ENCODE measurements at places on chromosomes 7 and 10.

- DNase-seq = no peak
Observed at GRCh38 chr10:122051609-122052385, 62.8 kb downstream of the TACC2 start.

- no peak for DNase-seq
Observed at GRCh38 chr10:47408606-47409005, 24.5 kb upstream of the ZNF488 start.

DNA sequence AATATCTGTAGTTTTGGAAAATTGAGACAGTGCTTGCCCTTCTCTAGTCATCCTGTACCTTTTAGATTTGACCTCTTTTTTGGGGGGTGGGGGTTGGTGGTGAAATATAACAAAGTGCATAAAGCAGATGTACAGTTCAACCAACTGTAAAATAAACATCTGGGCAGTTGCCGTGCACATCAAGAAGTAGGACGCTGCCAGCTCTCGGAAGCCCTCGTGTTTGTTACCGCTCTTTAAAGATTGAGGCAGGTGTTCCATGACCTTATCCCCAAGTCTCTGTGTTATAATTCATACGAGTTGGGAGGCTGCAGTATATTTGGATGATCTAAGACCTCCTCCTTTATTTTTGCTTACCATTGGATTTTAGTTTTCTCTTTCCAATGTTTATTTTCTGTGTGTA lies 55.1 kb downstream of the SDK1 start:
- DNase-seq = no peak

DNA sequence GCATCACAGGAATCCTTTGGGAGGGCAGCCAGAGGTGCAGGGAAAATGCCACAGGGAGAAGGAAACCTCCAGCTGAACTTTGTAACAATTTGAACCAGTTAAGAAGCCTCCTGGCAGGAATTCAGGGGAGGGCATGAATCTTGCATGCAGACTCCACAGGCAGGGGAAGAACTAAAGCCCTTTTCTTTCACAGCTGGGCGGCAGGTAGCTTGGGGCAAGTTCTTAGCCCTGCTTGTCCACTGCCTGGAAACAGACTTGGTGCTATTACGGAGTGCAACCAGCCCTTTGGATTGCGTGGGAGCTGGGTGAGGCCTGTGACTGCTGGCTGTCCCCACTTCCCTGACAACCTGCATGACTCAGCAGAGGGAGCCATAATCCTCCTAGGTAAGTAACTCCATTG lies 51.7 kb upstream of the ADAM12 start:
- no peak for DNase-seq

GRCh38 chr10:119619215-119619614 lies 22.5 kb upstream of the TIAL1 start:
- DNase-seq = no peak

DNA sequence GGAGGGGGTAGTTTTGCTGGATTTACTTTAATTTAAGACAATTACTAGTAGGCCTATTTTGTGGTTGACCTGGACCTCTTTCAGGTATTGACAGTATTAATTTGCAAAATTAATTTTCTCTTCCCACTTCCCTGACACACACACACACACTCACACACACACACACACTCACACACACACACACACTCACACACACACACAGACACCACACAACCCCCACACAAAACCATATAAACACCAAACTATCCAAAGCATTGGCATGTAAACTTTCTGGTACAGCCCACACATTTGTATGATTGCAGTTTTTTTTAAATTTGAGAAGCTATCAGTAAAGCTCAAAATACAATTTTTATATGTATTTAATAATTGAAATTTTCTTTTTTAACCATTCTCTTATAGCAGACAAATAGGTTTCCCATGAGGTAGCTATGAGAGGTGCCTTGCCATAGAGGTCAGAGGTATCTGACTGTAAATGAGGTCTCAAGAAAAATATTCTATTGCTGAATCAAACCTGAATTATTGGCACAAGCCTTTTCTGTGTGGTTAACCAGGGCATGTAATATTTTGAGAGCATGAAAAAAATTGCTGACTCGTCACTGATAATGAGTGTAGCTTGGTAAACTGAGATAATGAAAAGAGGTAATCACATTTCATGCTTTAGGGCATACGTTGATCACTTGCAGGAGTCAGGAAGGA lies 306.5 kb downstream of the GATA3 start:
- no peak for DNase-seq

DNA sequence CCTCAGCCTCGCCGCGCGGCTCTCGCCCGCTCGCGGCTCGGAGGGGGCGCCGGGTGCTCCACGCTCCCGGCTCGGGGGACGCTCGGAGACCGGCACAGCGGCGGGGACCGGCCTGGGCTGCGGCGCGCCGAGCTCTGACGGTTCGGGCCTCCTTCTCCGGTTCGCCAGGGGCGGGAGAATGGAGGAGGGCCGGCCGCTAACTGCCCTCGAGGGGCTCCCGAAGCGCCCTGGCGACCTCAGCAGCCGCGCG lies 232 bp upstream of the GRID1 start:
- DNase-seq = no peak

- no peak for DNase-seq
Observed at GRCh38 chr7:81791568-81792518, 22.0 kb upstream of the HGF start.

DNA sequence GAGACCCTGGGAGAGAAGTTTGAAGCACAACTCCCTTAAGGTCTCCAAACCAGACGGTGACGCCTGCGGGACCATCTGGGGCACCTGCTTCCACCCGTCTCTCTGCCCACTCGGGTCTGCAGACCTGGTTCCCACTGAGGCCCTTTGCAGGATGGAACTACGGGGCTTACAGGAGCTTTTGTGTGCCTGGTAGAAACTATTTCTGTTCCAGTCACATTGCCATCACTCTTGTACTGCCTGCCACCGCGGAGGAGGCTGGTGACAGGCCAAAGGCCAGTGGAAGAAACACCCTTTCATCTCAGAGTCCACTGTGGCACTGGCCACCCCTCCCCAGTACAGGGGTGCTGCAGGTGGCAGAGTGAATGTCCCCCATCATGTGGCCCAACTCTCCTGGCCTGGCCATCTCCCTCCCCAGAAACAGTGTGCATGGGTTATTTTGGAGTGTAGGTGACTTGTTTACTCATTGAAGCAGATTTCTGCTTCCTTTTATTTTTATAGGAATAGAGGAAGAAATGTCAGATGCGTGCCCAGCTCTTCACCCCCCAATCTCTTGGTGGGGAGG lies 10.8 kb downstream of the SERPINE1 start:
- no peak for DNase-seq

GRCh38 chr7:148021507-148022045 lies 569.0 kb upstream of the C7orf33 start:
- no peak for DNase-seq

- DNase-seq = no peak
Observed at GRCh38 chr10:34528320-34528719, 286.8 kb downstream of the PARD3 start.

GRCh38 chr7:73903321-73904218 lies 42.6 kb downstream of the TMEM270 start:
- DNase-seq = no peak

DNA sequence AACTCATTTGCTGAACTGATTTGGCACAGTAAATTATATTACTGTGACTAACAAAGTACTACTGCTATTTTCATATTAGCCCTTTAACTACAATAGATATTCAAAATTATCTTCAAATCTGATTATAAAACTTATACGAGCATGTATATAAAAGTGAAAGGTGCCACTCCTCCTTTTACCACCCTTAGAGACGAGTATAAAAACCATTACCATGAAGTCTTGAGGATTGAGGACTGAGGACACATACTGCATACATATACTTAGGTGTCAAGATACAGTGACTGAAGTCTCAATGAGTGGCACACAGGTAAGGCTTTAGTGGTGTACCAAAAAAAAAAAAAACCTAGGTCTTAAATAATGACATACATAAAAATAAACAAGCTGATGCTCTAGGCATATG lies 98.6 kb downstream of the DNAJC1 start:
- no peak for DNase-seq

GRCh38 chr7:142108728-142109505 lies 2.6 kb upstream of the MGAM2 start:
- no peak for DNase-seq

DNA sequence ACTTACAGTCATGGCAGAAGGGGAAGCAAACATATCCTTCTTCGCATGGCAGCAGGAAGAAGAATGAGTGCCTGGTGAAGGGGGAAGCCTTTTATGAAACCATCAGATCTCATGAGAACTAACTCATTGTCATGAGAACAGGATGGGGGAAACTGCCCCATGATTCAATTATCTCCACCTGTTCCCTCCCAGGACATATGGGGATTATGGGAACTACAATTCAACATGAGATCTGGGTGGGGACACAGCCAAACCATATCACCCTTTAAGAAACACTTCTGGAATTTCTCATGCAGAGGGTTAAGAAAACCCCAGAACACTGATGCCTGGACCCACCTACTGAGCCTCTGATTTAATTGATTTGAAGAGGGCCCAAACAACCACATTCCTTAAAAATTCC lies 63.3 kb upstream of the DNAJB12 start:
- DNase-seq = no peak

- DNase-seq = peak; percentile 30
Observed at GRCh38 chr10:22321924-22322640, 1.2 kb downstream of the BMI1 start.

GRCh38 chr7:11228515-11228914 lies 254.8 kb downstream of the PHF14 start:
- no peak for DNase-seq

- no peak for DNase-seq
Observed at GRCh38 chr10:126905776-126906703, 812 bp downstream of the DOCK1 start.

GRCh38 chr7:155753446-155753965 lies 58.8 kb downstream of the SHH start:
- DNase-seq = no peak

DNA sequence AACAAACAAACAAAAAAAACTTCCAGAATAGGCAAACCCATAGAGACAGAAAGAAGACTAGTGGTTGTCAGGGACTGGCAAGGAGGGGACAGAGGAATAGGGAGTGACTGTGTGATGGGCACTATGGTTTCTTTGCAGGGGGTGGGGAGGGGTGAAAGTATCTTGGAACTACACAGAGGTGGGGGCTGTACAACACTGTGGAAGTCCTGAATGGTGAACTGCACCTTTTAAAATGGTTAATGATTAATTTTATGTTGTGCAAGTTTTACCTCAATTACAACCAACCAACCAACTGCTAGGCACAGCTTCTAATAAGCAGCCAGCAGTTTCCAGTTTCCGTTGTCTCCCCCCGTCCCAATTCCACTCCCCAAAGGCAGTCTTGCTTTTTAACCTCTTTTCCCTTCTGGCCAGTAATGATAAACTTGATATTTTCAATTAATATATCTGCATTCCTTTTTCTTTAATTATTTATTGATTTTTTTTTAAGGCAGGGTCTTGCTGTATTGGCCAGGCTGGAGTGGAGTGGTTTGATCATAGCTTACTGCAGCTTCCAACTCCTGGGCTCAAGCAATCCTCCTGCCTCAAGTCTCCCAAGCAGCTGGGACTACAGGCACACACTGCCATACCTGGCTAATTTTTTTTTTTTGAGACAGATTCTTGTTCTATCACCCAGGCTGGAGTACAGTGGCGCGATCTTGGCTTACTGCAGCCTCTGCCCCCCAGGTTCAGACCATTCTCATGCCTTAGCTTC lies 46.8 kb downstream of the HIP1 start:
- DNase-seq = no peak

- peak; percentile 15 for DNase-seq
Observed at GRCh38 chr10:106711313-106711906, 453.1 kb downstream of the SORCS1 start.

- DNase-seq = no peak
Observed at GRCh38 chr7:37356911-37357636, 91.6 kb downstream of the ELMO1 start.

Data from activated B cell treated with CpG ODN at 0.5 μM for 24 hours (primary cell).